ENCODE measurements at places on chromosomes 5 and 9.

DNA sequence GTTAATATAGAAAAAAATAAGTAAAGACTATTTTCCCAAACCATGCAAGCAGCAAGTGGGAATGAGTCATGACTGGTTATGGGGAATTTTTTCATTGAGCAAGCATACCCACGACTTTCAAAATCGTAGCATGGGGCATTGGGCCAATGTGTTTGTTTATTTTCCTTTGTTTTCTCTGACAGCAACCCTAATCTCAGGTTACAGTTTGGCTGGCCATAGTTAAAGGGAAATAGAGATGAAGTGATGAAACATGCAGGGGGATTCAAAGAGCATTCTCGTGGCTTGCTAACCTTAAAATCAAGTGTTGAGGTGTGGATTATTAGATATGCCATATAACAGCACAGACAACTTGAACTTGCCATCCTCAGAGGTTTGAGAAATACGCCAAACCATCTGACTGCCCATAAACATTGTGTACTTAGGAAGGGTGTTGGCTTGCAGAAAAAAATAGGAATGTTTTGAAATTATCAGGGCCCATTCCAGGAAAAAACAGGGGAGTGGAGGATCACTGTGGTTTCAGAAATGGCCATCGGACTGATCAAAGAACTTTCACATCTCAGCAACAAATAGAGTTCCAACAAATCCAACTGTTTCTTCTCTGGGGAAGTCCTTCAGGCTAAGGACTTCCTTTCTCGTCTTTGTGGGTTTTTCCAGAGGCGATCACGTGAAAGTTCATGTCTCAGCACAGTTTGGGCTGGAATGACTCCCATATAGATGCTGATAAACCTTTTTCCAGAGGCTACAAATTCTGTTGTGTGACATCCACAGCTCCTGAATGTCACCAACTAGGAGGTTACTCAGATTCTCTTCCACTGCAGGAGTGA, 259.1 kb downstream of the SYK start:
- DNase-seq: no peak

DNA sequence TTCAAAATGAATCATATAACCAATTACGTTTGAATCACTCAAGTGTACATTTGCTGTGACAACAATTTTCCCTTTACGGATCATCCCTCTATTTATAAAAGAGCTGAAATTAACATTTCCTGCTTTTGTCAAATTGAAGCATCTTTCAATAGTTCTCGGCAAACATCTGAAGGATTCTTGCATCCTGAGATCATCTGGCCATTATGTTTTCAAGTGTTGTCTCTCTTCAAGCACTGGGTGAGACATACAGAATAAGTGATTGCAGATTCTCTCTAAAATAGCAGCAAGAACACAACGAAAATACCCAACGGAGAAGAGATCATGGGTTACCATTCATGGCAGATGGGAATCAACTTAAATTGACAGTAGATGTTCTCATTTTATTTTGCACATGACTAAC, 283.4 kb upstream of the GRAMD2B start:
- DNase-seq: no peak

DNA sequence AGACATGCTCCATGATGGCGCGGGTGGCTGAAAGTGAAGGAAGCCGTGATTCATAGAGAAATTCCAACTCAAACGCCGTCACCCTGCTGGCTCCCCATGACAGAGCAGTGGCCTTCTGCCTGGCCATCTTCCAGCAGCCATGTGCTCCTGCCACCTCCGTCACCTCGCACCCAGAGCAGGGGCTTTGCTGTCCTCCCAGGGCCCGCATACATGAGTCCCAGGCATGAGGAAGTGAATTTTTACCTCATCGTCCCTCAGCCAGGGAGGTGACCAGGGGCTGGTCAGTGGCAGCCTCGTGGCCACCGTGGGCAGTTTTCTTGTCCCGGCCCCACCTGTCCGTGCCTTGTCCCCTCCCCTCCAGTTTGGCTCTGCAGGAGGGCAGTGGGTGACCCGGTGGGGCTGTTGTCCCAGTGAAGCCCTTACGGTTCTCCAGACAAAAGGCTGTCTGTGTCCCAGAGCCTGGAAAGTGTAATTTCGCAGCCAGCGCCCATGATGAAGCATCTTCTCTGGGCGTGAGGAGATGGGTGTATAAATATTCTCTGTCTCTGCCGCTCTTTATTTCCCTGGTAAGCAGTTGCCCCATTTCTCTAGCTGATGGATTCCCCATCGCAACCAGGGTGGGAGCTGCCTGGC, 124.0 kb upstream of the LMX1B start:
- DNase-seq: no peak

DNA sequence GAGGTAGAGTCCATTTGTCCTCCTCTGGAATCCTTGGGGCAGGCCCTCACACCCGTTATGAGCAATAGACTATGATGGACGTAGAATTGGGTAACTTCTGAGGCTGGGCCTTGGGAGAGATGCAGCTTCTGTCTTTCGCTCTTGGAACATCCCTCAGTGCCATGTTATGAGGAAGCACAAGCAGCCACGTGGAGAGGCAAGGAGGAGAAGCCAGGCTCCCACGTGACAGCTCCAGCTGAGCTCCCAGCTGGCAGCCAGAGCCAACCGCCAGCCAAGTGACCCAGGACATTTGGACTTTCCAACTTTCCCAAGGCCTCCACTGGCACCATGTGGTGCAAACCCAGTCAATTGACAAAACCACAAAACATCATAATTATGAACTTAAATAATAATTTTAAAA, 43.0 kb upstream of the BOD1 start:
- DNase-seq: no peak

- DNase-seq: no peak
Observed at GRCh38 chr5:63483338-63483737, 478.9 kb downstream of the HTR1A start.

DNA sequence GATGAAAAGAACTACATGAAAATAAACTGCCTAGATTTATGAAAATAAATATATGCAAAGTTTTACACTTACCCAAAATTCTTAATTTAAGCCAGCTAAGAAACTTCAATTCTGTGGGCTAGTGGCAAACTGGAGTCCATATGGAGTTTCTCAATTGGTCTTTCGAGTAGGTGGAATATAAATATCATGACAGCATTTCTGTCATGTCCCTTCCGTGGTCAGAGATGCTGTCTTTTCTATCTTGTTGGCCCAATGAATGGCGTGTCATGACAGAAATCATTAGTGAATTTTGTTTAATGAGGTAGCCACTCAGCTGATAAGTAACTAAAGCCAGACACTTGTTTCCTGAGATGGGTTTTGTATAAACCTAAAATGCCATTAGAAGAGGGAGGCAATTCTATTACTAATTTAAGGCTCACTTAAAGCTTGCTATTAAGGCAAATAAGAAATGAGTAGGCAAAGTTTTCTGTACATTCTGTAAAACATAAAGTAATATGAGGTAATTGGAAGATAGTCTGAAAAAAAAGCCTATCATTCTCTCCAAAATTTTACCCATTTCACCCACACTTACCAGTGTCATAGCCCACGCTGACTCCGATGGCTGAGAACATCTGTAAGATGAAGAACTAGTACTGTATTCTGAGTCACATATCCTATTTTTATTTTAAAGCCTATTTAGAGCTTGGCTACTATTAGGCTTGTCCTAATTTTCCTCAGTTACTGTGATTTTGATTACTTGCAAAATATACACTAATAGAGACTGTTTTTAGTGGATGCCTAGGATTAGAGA, 419.3 kb upstream of the MEF2C start:
- no peak for DNase-seq

- no peak for DNase-seq
Observed at GRCh38 chr5:149803641-149804468, 73.7 kb downstream of the PPARGC1B start.

- no peak for DNase-seq
Observed at GRCh38 chr5:89930591-89931392, 478.8 kb downstream of the CETN3 start.

GRCh38 chr9:136110082-136111061, 8.3 kb downstream of the TMEM250 start:
- DNase-seq: no peak

- DNase-seq: no peak
Observed at GRCh38 chr9:38683336-38683735, 36.6 kb downstream of the FAM240B start.

GRCh38 chr5:89901983-89902382, 507.6 kb downstream of the CETN3 start:
- no peak for DNase-seq

- no peak for DNase-seq
Observed at GRCh38 chr5:69454460-69455249, 37.9 kb upstream of the OCLN start.

GRCh38 chr5:68046445-68046844, 169.1 kb upstream of the PIK3R1 start:
- no peak for DNase-seq

- DNase-seq: no peak
Observed at GRCh38 chr5:62564101-62564500, 14.5 kb upstream of the LRRC70 start.

DNA sequence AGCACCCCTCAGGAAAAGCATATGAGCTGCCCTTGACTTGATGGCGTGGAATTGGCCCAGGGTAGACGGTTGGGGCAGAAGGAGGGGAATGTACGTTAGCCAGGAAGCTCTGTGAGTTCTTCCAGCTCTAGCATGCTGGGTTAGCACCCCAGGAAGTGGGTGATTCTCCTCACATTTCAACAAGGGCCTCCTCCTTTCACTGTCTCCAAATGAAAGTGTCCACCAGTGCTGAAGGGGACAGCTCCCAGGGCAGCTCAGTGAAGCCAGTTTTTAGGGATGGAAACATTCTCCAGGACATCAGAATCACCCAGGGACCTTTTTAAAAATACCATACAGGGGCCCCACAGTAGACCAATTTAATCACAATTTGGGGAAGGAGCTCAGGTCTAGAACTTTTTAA, 17.2 kb upstream of the AFAP1L1 start:
- DNase-seq: no peak

GRCh38 chr9:83060556-83060955, 2.4 kb downstream of the RASEF start:
- DNase-seq: no peak

DNA sequence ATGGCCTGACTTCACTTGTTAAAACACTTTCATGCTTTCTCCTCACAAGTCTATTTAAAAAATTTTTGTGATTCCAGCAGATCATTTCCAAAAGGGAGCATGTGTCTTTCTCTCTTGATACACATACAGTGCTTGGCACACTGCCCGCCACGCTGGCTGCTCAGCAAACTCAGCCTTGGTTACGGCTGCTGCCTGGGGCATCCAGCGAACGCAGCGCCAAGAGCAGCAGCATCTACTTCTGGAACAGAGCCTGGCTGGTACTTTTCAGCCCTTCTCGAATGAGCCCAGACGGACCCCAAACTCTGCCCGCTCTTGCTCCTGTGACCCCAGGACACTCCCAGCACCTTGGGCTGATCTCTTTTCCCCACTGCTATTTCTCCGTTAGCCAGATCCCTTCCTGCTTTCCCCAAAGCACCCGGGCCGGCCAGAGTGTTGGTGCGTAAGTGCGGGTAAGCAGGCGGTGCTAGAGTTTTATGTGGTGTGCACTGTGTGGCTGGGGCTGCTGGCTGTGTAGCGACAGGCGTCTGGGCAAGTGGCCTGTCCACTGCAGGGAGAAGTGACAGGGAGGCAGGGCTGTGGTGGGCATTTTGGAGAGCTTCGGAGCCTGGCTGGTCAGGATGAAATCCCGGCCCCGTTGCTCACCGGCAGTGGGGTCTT, 73.2 kb downstream of the SH3PXD2B start:
- no peak for DNase-seq

GRCh38 chr5:10126900-10127299, 122.8 kb downstream of the ATPSCKMT start:
- DNase-seq: no peak

DNA sequence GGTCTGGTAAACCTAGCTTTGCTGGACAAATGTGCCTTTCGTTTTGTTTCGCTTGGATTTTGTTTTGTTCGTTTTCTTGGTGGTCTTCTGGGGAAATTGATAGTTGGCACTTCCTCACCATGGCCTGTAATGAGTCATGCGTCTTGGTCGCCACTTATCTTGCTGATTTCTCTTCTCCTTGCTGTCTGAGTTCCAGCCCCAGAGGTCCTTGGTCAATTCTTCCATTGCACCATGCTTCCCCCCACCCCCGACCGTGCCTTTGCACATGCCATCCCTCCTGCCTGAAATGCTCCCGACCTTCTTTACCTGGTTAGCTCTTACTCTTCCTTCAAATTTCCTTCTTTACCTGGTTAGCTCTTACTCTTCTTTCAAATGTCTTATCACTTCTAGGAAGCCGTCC, 168.7 kb upstream of the MSX2 start:
- no peak for DNase-seq

GRCh38 chr9:92055624-92056023, 59.6 kb downstream of the SPTLC1 start:
- no peak for DNase-seq

- no peak for DNase-seq
Observed at GRCh38 chr5:163190784-163191183, 246.6 kb upstream of the CCNG1 start.

DNA sequence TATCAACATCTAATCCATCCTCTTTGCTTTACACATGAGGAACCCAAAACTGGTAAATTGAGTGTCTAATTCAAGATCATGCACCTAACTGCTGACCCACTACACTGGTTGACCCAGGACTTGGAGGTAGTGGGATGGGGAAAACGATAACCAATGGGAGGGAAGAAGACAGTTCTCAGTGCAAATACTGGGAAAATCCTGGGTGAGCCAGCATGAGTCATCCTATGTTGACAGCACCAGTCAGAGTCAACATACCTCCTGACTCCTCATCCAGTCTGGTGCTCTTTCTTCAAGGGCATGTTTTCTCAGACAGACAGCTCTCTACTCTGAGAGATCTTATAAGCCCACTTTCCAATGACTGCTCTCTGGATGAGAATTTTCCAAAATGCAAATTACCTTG, 232.8 kb upstream of the PTGER4 start:
- DNase-seq: no peak

DNA sequence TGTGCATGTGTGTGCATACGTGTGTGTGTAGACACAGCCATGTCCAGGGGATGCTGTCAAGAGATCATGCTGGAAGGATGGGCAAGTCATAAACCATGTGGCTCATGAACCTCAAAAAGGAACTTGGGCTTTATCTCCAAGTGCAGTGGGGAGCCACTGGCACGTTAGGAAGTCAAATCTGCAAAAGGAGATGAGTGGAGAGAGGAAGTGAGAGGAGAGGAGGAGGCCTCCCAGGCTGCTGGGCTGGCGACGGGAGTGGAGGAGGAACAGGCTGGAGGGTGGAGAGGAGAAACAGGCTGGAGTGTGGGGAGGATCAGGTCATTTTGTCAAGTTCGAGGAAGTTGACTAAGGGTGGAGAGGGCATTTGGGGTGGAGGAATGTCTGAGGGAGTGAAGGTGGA, 29.2 kb upstream of the TIFAB start:
- no peak for DNase-seq
